ENCODE measurements at places on chromosomes 7 and 10.
A peak's percentile ranks its signal among the peaks of the same experiment; 100 is the strongest.

GRCh38 chr7:75039166-75039565 is 34.4 kb downstream of the RCC1L start:
- DNase-seq, result no peak

DNA sequence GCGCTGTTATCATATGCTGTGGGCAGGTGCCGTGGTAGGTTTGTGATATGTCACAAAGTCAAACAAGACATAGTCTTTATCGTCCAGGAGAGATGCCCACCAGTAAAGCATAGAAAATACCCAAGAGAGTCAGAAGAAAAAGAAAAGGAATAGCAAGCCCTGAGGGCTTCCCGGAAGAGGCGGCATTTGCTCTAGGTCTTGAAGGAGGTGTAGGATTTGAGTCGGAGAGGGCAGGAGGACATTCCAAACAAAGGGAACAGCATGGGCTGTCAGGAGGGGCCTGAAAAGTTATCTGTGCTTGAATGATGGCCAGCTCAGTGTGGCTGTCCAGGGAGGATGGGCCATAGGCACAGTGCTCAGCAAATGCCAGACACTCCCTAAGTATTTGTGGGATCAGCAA is 42.2 kb downstream of the COL13A1 start:
- DNase-seq, result no peak

DNA sequence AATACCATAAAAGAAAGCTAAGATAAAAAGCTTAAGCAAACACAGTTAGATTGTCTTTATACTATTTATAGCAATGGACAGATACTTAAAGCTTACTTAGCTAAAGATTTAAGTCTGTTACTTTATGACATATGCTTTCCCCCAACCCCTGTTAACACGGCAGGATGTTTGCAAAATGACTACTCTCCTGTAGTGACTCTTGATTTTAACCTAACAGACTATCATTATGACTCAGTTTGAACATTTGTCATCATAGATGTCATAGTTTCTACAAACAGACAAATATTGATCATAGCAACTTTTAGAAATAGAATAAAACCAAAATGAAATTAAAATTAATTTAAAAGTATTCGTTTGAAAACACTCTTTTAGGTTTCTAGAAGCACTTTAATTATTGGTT is 7.8 kb upstream of the COMMD3 start:
- DNase-seq, result no peak

- no peak for DNase-seq
Measured at GRCh38 chr10:77577666-77578229, 59.9 kb downstream of the KCNMA1 start.

DNA sequence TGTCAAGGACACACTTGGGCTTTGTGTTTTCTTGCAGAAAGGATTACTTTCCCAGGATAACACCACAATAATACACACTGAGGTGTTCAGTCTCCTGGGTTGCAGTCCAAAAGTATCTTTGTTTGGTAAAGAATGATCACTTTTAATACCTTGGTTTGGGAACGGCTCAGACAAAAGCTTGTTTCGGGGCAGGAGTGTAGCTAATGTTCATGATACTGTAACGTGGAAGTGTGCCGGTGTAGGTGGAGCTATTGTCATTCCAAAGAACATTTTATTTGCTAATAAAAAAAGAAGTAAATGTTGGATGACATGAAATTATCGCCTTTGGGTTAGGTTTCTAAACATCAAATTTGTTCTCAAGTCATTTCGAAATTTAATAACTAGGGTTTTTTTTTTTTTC is 1.2 kb downstream of the EIF4H start:
- no peak for DNase-seq

DNA sequence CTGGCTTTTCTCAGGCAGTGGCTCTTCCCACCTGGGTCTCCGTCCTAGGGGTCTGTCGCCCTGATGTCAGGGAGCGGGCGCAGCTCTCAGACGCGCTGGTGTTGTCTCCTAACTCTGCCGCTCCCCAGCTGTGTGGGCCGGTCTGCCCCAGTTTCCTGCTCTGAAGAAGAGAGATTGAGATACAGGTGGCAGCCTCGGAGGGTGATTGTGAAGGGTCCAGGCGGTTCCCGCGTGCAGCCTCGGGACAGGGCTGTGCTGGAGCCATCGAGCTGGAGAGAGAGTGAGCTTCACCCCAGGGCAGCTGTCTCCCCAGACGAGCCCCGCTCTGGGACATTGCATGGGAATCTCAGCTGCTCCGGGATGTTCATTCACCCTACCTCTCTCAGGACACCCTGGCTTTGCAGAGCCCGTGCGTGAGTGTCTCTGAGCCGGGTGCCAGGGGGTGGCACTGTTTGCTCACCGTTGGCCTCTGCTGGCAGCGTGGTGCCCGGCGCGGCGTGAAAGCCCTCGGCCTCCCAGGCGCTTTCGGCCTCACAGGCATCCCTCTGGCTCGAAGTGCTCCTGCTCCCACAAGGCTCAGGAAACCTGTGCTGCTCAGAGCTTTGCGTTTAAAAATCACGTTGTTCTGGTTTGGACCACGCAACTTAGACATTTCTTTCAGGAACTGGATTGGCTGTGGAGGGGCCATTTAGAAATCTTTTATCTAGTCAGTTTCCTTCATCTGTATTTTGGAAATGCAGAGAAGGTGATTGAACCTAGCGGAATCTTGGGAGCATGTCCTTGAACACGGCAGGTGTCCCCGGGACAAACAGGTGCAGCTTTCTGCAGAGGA is 33.8 kb upstream of the ZFAND2A start:
- no peak for DNase-seq

DNA sequence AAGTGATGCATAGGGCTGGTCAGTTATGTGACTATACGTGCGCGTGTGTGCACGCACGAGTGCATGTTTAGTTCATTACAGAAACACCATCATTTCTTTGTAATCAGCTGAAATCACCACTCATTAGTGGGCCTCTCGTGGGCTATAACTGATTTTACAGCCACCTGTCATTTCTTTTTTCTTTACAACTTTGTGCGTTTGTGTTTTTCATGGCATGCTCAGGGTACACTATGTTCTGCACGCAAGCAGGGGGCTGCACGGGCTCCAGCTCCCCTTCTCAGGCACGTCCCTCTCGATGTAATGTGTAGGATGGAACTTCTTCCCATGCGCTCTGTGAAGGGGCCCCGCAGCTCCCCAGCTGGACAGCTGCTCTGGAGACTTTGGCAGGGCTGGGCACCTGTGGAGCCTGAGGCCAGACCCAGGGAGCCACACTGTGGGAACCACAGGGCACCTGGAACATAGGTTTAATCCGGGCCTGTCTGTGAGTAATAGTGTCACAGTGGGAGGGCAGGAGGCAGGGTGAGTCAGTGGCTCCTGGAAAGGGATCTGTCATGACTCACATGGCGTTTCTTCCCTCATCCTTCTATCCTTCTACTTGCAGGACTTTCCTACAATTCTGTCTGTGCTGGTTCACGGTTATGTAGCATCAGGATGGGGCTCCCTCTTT is 4.9 kb downstream of the GCK start:
- DNase-seq, result peak; percentile 70
